ENCODE measurements at places on chromosomes 16 and 17.
A peak's percentile ranks its signal among the peaks of the same experiment; 100 is the strongest.

DNA sequence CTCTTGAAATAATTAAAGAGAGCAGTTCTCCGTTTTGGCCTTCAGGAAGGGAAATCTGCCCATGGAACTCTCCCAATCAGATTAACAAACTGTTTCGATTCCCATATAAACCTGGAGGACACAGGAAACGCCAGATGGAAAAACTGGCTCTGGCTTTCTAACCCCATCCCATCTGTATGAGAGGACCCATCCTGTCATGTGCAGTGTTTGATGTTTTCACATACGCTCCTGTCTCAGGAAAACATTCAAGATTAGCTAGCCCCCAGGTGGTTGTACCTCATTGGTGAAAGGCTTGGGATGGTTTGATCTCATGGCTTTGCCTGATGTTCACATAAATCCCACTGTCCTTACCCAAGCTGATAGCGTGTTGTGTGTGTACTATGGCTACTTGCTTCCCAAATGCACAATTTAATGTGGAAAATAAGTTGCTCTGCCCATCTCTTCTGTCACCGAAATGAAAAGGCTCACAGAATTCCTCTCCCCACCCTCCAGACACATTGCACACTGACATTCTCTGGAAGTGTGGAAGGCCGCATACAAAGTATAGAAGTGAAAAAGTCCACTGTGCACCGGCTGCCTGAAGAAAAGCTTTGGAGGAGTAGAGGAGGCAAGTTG is 18.2 kb upstream of the ERN1 start:
- peak; percentile 6 for DNase-seq

DNA sequence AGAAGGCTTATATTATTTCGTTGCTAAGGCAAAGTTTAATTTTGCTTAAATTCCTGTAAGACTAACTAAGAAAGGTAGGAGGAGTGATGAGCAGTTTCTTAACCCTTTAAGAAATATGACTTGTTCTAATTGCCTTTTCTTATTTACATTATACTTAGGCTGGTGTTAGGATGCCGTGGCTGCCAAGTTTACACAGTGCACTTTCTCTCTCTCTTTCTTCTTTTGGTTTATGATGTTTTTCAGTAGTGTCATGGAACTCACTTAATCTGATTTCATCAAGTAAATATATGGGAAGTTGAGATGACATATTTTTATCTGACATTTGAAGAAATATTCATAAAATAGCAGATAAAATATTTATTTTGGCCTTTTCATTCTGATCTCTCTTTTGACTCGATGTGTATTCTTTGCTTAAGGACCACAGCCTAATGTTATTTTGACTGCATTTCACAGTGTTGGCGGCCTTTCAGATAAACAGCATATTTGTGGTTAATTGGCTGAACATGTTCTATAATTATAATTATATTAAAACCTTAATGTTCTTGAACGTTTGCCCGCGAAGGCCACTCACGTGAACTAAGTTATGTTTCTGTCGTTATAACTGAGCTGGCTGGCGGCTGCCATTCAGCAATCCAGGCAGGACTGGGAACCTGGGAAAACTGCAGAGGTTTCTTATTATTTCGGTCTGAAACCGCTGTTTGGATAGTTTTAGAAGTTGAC is 191.6 kb downstream of the WWOX start:
- DNase-seq: no peak

DNA sequence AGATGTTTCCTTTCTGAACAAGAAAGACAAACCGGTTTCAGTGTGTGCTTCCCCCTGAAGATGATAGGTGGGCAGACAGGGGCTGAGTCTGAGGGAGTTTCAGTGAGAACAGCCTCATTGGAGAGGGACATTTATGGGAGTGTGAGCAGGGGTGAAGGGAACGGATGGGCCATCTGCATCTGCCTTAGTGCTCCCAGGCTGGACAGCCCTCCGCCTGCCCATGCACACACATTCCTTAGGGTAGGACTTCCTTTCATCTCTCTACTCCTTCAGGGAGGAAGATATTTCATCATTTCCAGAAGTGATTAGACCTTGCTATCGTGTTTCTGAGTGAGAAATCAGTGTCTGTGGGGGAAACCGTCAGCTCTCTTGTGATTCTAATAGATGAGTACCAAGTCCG is 3.8 kb downstream of the SHISA6 start:
- DNase-seq: no peak

DNA sequence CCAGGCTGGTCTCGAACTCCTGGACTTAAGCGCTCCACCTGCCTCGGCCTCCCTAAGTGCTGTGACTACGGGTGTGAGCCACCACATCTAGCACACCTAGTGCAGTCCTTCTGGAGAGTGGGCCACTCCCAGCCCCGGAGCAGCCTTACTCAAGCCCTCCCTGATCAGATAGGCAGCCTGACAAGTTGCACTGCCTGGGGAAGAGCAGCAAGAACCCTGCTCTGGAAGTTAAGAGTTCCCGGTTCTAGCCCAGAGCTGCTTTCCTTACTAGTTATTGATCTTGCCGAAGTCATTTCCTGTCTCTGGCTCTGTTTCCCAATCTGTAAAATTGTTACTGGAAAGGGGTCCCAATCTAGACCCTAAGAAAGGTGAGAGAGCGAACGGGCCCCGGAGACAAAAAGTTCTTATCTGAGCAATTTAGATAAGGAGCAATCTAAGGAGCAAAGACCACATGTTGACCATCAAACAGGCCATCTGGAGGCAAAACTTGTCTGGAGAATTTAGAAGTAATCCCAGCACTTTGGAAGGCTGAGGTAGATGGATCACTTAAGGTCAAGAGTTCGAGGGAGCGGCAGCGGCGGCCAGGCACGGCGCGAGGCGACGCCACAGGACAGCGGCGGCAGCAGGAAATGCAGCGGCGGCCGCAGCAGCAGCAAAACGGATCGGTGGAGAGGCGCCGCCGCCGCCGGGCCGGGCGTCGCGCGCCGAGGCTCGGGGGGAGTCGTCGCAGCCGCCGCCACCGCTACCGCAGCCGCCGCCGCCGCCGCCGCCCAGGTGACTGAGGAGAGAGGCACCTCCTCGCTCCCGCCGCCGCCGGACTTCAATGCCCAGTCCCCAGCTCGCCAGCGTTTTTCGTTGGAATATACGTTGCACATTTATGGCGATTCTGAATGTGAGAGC is 4.3 kb upstream of the NAGLU start:
- DNase-seq: peak; percentile 64

DNA sequence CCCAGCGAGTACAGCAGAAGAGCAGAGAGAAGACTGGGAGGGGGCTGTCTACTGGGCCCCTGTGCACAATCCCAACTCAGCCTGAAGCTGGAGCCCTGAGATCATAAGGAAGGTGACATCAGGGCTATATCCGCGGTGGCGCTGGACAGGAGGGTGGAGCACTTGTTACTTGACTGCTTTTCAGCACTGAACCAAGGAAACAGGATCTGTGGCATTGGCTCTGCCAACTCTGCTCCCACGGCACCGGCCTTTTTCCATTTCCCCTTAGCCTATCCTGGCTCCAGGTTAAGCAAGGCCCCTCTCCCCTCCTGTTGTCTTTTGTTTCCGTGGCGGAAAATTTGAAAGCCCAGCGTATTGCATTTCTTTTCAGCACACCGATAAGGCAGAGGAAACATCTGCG is 125.0 kb upstream of the IRX3 start:
- DNase-seq: peak; percentile 29

GRCh38 chr17:72565006-72565405 is 444.2 kb downstream of the SOX9 start:
- no peak for DNase-seq

- no peak for DNase-seq
Observed at GRCh38 chr17:55093353-55093752, 124.8 kb downstream of the STXBP4 start.

Data from kidney tubule cell (primary cell).